ENCODE measurements at places on chromosomes 7 and 10.

- no peak for DNase-seq
Observed at GRCh38 chr10:52170776-52171175, 143.3 kb upstream of the DKK1 start.

- DNase-seq = no peak
Observed at GRCh38 chr10:54133203-54133602, 667.8 kb downstream of the PCDH15 start.

- DNase-seq = no peak
Observed at GRCh38 chr7:72059925-72060324, 352.2 kb downstream of the CALN1 start.

- no peak for DNase-seq
Observed at GRCh38 chr10:13158401-13158800, 3.0 kb upstream of the MCM10 start.

DNA sequence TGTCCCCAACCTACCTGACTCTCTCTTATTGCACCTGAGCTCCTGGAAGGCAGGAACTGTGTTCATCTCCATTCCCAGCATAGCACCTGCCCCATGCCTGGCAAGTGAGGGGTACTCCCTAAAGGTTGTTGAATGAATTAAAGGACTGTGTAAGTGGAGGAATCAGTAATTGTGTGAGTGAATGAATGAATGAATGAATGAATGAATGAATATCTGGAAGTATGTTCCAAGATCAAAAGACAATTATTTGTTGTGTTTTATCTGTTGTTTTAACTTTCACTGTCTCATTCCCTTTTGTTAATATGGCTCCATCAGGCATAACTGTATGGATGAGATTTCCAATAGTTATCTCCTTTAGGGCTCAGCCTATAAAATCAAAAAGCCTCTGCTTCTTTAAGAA is 4.0 kb downstream of the WIPF3 start:
- DNase-seq = no peak

DNA sequence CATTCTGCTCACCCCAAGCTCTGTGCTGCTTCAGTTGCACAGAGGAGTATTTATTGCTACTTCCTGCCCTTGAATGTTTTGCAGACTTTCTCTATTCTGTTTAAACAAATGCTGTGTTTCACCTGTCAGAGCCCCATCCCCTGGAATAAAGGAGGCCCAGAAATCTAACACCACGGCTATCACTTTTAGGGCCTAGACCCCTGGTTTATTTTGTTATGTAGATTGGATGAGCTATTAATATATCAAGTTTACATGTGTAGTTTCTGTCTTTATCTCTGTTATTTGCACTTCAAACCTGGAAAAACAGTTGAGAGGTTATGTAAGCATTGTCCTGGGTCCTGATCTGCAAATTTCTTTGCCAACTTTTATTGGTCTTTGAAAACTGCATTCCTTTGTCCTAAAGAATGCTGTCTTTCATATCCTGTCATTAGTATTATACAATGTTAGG is 630.1 kb downstream of the PARD3 start:
- DNase-seq = no peak

DNA sequence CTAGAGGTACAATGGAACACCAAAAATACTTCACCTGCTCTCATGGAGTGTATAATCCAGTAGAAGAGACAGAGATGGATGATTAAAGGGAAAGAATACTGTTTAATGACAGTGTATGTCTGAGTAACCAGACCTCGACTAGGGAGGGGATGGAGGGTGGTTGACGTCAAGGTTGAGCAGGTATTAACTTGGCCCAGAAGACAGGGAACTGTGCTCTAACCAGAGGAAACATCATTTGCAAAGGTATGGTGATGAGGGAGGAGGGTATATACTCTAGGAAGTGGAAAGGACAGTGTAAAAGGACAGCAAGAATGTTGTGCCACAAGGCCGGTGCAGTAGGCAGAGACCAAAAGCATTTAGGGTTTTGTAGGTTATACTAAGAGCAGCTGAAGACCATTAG is 2.9 kb downstream of the MIOS start:
- DNase-seq = no peak

DNA sequence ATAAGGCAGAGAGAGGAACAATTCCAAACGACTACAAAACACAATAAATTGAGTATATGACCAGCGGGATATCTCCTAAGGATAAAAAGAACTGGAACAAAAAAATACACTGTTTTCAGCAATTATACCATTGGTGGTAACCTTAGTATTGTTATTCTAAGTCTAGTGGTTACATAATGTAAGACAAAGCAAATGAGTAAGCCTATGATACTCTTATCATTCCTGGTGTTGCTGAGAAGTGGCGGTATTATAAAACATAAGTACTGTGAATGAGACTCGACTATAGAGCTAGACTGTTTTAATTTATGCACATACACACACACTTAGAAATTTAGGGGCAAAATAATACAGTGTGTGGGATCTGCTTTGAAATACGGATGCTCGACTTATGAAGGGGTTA is 107.7 kb downstream of the NRBF2 start:
- no peak for DNase-seq

- DNase-seq = no peak
Observed at GRCh38 chr7:122543891-122544290, 155.0 kb downstream of the RNF133 start.

GRCh38 chr7:79876848-79877252 is 257.8 kb upstream of the GNAI1 start:
- DNase-seq = no peak

- no peak for DNase-seq
Observed at GRCh38 chr7:70615066-70615606, 516.8 kb upstream of the GALNT17 start.

DNA sequence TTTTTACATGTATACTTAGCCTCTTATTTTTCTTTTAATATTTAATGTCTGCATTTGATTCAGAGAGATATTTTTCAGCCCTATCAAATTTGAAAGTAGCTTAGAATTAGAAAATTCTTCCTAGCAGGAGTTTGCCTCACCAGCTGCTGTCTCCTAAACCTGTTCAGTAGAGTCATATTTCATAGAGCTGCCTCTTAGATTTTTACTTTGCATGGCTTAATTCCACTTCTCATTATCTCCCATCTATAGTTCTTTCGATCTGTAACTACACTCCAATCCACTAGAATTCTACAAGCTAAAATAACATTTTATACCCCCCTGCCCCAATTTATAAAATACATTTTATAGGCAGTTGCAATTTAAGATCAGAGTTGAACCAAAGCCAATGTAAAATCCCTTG is 227.0 kb downstream of the ANK3 start:
- DNase-seq = no peak

- DNase-seq = no peak
Observed at GRCh38 chr7:99679400-99680191, at the start of gene CYP3A5. CYP3A5 (minus strand) TSS chr7:99679996; CDS start chr7:99679896, 100 bp downstream.

- DNase-seq = no peak
Observed at GRCh38 chr10:131477457-131478121, 166.1 kb upstream of the TCERG1L start.
